PC-9 (cell line): ENCODE measurements at places on chromosomes 1 and 21. TPM values are rescaled to one million over a fixed set of nuclear protein-coding genes. Genes with fewer than 3 reads are reported as not detected.

Gene FBXO2
- 40.3 and 74.0 TPM in 2 replicates for total RNA-seq

Gene KCNA2
- total RNA-seq, result not detected in 2 replicates

DNA sequence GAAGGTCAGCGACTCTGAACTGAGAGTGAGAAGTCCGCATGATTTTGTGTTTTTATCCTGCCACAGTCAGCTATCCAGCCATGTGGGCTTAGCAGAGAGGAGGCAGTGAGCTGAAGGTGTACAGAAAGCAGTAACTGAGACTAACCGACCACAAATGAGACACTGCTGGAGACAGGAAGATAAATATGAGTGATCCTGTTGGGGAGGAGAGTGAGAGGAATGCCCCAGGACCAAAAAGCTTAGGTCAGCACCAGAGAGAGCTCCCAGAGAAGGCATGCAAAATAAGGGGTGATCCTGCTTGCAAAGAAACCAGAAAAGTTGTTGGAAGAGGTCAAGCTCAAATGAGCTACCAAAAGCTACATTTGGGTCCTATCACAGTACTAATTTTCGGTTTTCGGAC lies 63.7 kb downstream of the HLCS start:
- no peaks in the 10 kb centered on the region for H3K27me3 ChIP-seq
- H3K36me3 ChIP-seq, result no peaks in the 10 kb centered on the region
- no peak for DNase-seq
- H3K4me3 ChIP-seq, result no peak overlapping the region
- H3K27ac ChIP-seq, result no peak overlapping the region

GRCh38 chr1:245261786-245262185 lies 107.0 kb downstream of the KIF26B start:
- no peak overlapping the region for H3K4me3 ChIP-seq
- peaks cover 91% of the 10 kb centered on the region for H3K27me3 ChIP-seq

- no peak overlapping the region for H3K4me3 ChIP-seq
- no peaks in the 10 kb centered on the region for H3K36me3 ChIP-seq
- no peak for DNase-seq
- H3K27me3 ChIP-seq, result no peaks in the 10 kb centered on the region
Measured at GRCh38 chr1:96038636-96039035, 682.9 kb upstream of the PTBP2 start.
